Upper lobe of left lung (tissue), 6 donors: ENCODE measurements at places on chromosomes 12 and 14. TPM values are rescaled to one million over a fixed set of nuclear protein-coding genes. Genes with fewer than 3 reads are reported as not detected.
A peak's percentile ranks its signal among the peaks of the same experiment; 100 is the strongest.

Gene GLIPR1L1
- total RNA-seq, result not detected

DNA sequence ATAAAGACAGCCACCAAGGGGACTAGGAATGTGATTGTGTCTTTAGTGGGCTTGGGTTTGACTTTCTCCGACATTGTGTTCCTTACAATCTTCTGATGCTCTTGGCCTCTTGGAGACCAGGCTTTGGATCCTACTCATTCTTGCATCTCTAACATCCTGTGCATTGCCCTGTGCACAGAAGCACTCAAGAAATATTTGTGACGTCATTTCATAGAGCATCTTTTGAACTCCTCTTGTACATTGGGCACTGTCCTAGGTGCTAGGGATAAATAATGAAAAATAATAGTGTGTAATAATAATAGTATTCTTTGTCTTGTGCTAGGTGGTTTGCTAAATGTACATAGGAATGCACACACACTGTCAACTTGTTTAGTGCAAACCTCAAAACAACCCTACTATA, 108.8 kb upstream of the LHX5 start:
- no peak overlapping the region for H3K27ac ChIP-seq
- no peak overlapping the region for H3K4me3 ChIP-seq
- H3K36me3 ChIP-seq, result no peaks in the 10 kb centered on the region
- no peaks in the 10 kb centered on the region for H3K4me1 ChIP-seq
- H3K27me3 ChIP-seq, result no peaks in the 10 kb centered on the region

Gene COX8C
- not detected for total RNA-seq

- no peak overlapping the region for H3K4me3 ChIP-seq
- H3K4me1 ChIP-seq, result no peaks in the 10 kb centered on the region
- H3K27me3 ChIP-seq, result no peaks in the 10 kb centered on the region
- no peak overlapping the region for H3K27ac ChIP-seq
- no peak for DNase-seq
These were observed 524.5 kb downstream of the GALC start for GRCh38 chr14:87468531-87468930.

DNA sequence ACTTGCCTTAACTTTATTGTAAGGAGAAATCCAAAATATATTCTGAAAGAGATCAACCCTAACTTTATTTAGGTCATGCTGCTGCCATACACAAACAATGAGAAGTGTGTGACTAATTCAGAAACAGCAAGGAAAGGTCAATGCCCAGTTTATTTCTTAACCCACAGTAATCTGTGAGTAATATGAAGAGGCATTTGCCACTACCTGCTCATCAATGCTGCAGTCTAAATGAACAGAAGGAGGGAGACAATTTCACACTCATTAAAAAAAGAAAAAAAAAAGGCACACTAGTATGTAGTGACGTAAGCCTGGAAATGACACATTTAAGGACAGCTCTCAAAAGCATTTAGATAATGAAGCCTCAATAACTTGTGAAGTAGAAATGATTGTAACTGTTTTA, 90.5 kb upstream of the FOXN3 start:
- H3K27me3 ChIP-seq, result no peaks in the 10 kb centered on the region
- no peak overlapping the region for H3K27ac ChIP-seq
- no peak overlapping the region for H3K4me3 ChIP-seq
- H3K36me3 ChIP-seq, result no peaks in the 10 kb centered on the region
- DNase-seq, result no peak

DNA sequence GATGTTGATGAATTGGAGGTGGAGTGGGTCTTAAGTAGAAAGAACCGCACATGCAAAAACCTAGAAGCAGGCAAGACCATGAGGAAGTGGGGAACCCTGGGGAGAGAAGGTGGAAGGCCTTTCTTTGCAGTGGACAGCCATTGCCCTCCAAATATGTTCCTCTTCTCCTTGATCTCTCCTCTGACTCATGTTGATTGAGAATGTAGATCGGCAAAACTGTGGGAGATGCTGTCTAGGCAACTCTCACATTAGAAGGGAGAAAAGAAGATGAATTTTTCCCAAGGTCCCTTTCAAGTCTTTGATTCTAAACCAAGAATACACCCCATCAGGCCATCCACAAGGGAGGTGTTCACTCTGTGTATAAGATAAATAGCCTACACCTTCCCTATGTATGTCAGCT, 257.5 kb downstream of the MSRB3 start:
- H3K4me3 ChIP-seq, result no peak overlapping the region
- H3K36me3 ChIP-seq, result no peaks in the 10 kb centered on the region
- no peak for DNase-seq
- no peaks in the 10 kb centered on the region for H3K4me1 ChIP-seq

DNA sequence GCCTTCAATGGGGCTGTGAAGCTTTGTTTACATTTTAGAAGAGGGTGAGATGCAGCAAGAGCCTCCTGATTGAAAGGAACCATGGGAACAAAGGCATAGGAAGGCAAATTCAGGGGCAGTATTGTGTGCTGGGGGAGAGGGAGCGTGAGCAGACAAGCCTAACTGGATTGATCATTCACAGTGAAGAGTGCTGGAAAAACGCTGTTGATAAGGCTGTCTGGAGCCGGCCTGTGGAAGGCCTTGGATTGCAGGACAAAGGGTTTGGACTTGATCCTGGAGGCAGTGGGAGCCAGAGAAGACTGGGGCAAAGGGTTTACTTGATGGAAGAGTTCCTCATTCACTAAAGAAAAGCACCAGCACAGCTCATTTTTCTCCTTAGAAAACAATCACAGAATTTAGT, 160.5 kb downstream of the PAH start:
- no peaks in the 10 kb centered on the region for H3K27me3 ChIP-seq
- DNase-seq, result no peak
- no peaks in the 10 kb centered on the region for H3K36me3 ChIP-seq
- no peak overlapping the region for H3K27ac ChIP-seq

DNA sequence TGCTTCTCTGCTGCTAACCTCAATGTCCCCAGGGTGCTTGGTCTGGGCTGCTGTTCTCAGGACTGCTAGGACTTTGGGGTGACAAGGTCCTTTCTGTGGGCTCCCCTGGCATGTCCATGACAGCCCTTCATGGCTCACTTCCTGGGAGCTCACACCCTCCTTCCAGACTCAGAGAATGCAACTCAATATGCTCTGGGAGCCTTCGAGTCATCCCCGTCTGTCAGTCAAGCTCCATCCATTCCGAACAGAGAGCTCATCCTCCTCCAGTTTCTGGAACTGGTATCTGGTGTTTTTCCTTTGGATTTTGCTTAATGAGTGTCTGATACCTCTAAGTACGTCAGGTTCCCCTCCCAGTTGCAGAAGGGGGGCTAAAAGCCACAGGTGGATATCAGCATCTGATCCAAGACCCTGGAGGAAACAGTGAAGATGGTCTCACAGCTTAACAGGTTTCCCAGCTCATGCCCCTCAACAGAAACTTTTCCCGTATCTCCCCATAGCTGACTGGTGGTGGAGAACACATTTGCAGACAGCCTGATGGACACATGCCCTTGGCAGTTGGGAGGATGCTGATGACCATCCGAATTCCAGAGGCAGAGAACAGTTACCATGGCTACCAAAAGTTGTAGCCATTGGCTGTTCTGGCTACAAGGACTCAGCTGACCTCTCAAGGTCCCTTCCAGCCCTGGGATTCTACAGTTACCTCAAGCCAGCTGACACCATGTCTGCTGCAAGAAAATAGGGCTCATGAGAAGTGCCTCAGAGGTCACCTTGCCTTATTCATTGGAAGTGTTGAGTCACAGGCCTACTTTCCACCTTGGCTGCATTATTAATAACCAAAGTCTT, 9.5 kb upstream of the RAB35 start:
- H3K36me3 ChIP-seq, result peaks cover 21% of the 10 kb centered on the region
- H3K4me1 ChIP-seq, result peaks cover 18% of the 10 kb centered on the region
- no peak overlapping the region for H3K4me3 ChIP-seq
- no peaks in the 10 kb centered on the region for H3K27me3 ChIP-seq
- no peak for DNase-seq

DNA sequence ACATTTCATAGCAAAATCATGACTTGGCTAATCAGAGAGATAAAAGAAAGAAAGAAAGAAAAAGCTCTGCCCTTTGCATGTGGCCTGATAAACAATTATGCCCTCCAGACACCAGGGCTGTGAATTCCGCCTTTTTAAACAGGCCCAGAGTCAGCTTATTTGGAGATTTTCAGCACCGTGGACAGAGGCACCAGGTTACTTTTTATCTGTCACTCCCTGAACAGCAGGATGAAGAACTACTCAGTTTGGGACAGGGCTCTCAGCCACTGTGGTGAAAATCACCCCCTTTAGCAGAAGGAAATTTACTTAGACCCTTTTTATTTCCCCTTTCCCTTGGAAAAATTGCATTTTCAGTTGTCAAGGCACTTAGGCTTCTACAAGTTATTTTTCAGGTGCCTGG, 359.9 kb downstream of the NRXN3 start:
- H3K36me3 ChIP-seq, result no peaks in the 10 kb centered on the region
- no peaks in the 10 kb centered on the region for H3K27me3 ChIP-seq
- no peak overlapping the region for H3K4me3 ChIP-seq
- DNase-seq, result no peak
- H3K4me1 ChIP-seq, result no peaks in the 10 kb centered on the region

- no peaks in the 10 kb centered on the region for H3K27me3 ChIP-seq
- no peak overlapping the region for H3K4me3 ChIP-seq
- H3K27ac ChIP-seq, result no peak overlapping the region
These were observed 6.3 kb upstream of the EVL start for GRCh38 chr14:100058777-100059437.

DNA sequence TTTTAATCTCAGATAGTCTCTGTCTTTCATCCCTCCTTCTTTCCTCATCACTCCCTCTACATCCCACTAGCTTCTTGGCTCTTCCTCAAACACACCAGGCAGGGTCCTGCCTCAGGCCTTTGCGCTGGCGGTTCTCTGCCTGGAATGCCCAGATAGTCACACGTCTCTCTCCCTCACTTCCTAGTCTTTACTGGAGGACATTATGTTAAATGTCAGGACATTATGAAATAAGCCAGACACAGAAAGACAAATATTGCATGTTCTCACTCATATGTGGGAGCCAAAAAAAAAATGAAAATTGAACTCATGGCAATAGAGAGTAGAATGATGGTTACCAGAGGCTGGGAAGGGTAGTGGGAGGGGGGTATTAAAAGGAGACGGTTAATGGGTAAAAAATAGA, 442.0 kb downstream of the MED13L start:
- H3K27ac ChIP-seq, result no peak overlapping the region
- no peaks in the 10 kb centered on the region for H3K27me3 ChIP-seq
- H3K4me3 ChIP-seq, result no peak overlapping the region
- H3K36me3 ChIP-seq, result no peaks in the 10 kb centered on the region
- DNase-seq, result no peak
- H3K4me1 ChIP-seq, result no peaks in the 10 kb centered on the region

Gene NANOG
- not detected for total RNA-seq

DNA sequence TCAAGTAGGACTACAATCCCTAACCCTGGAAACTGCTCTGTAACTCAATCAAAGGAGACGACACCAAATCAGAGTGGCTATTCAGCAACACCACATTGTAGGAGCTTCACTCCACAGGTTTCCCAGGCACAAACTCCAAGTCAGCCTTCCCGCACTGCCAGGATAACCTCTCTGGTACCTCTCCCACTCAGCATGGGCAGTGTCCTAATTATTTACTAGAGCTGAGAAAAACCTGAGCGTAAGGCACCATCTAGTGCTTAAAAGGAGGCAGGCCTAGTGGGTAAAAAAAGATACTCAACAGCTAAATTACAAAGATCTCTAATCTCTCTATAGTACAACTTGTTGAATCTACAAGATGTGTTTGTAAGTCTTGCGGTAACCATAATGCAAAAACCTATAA, 36.1 kb downstream of the PARP11 start:
- H3K36me3 ChIP-seq, result no peaks in the 10 kb centered on the region
- no peak overlapping the region for H3K4me3 ChIP-seq
- no peaks in the 10 kb centered on the region for H3K27me3 ChIP-seq
- H3K4me1 ChIP-seq, result peaks cover 5% of the 10 kb centered on the region
- no peak overlapping the region for H3K27ac ChIP-seq

DNA sequence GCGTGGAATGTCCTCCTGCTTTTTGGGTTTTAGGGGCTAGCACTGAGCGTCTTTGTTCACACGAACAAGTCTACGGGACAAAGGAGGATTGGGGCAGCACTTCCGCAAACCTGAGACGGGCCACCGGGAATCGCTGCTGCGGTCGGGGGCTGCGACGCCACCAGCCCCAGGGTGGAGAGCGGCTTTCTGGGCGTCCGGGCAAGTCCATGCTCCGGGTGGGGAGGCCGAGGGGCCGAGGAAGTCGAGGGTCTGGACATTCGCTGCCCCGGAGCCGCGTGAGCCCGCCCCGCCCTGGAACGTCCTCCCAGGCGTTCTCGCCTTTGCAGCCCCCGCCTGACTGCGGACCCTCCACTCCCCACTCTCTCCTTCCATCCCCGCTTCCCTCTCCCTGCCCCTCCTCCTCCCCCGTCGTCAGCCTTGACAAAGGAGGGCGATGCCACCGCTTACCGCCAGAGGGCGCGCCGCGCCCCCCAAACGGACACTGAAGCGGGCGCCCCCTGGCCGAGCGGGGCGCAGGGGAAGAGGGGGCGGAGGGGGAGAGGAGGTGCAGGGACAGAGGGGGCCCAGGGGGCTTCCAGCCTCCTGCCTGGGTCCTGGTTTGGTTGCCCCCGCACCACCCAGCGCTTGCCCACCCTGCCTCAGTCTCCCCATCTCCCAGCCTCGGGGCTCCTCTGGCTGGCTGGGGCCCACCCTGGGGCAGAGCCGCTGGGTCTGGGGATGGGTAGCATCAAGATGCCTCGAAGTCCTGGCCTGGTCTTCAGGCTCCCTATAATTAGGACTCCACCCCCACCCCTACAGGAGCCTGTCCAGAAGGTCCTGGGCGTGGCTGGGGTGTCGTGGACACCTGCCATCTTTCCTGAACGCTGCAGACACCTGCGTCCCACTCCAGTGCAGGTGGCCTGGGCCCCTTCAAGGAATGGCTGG, 39.1 kb upstream of the INF2 start:
- H3K27me3 ChIP-seq, result no peaks in the 10 kb centered on the region
- H3K27ac ChIP-seq, result no peak overlapping the region
- no peaks in the 10 kb centered on the region for H3K36me3 ChIP-seq
- peak; percentile 45 for DNase-seq
- peaks cover 10% of the 10 kb centered on the region for H3K4me1 ChIP-seq

GRCh38 chr12:20410734-20411133, 42.4 kb downstream of the PDE3A start:
- H3K36me3 ChIP-seq, result no peaks in the 10 kb centered on the region
- H3K4me1 ChIP-seq, result no peaks in the 10 kb centered on the region
- H3K27ac ChIP-seq, result no peak overlapping the region
- no peak for DNase-seq

GRCh38 chr12:117025481-117026151, 73.6 kb downstream of the TESC start:
- H3K4me1 ChIP-seq, result peaks cover 9% of the 10 kb centered on the region
- H3K36me3 ChIP-seq, result peaks cover 39% of the 10 kb centered on the region
- no peak overlapping the region for H3K27ac ChIP-seq
- DNase-seq, result peak; percentile 67
